ENCODE measurements at places on chromosomes 16 and 17.
A peak's percentile ranks its signal among the peaks of the same experiment; 100 is the strongest.

DNA sequence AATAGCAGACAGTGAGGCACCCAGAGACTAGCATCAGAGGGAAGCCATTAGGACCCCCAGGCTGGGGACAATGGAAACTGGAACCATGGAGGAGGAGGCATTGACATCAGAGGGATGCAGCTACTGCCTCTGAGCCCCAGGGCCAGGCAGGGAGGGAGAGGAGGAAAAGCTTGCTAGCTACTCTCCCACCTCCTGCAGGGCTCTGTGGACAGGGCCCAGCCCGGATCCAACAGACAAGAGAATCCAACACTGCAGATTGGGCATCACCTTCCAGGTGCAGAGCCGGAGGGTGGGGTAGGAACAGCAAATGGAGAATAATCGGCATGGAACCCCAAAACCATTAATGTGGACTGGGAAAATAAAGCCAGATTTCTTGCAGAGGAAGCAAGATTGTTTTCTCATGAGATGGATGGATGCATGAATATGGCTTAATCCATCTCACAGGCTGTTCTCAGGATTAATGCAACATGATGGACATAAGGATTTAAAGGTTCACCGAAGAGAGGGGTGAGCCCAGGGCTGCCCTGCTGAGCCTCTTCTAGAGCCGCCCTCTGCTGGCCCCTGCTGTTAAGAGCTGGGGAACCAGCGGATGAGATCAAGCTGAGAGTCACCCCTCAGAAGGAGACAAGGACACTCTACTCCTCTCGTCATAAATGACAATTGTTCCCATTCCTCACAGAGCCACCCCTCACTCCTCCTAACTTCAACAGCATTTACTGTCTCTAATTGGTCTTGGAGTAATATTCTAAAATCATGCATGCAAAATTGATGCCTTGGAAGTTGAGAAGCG is 48.8 kb downstream of the DNAH3 start:
- no peak for DNase-seq

DNA sequence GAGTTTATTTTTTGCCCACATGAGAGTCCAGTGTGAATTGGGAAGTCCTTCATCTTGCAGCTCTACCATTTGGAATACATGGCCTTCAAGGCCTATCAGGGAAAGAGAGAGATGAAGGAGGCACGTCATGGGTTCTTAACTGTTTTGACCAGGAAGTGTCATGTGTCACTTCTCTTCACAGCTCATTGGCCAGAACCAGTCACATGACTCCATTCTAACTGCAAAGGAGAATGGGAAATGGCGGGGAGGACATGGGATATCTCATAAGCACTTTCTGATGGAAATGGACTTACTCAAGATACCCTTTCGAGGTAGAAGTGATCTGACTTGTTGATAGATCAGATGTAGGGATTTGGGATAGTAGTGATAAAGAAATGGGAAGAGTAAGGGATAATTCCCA is 57.9 kb upstream of the CES5A start:
- no peak for DNase-seq

DNA sequence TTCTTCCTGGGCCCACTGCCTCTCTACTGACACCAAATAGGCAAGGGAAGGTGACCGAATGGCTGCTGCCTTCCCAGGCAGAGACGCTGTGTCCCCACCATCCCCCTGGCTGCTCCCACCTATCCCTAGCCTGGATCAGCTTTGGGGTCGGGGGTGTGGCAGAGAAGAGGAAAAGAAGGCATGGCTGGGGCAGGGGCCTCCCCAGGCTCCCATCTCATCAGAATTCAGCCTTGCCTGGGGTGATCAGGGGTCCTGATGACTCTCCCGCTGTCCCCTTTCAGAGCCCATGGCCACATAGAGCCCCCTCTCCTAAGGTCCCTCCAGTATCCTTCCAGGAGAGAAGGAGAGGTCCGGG is 665 bp downstream of the PLXDC1 start:
- no peak for DNase-seq

- DNase-seq, result peak; percentile 53
Measured at GRCh38 chr17:40646791-40647623, 611 bp downstream of the SMARCE1 start.

DNA sequence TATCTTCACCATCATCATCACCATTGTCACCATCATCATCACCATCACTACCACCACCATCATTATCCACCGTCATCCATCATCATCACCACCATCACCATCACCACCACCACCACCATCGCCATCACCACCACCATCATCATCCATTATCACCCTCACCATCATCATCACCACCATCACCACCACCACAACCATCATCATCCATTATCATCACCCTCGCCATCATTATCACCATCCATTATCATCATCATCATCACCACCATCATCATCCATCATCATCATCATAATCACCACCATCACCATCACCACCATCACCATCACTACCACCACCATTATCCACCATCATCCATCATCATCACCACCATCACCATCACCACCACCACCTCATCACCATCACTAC is 95.6 kb downstream of the C16orf95 start:
- no peak for DNase-seq

DNA sequence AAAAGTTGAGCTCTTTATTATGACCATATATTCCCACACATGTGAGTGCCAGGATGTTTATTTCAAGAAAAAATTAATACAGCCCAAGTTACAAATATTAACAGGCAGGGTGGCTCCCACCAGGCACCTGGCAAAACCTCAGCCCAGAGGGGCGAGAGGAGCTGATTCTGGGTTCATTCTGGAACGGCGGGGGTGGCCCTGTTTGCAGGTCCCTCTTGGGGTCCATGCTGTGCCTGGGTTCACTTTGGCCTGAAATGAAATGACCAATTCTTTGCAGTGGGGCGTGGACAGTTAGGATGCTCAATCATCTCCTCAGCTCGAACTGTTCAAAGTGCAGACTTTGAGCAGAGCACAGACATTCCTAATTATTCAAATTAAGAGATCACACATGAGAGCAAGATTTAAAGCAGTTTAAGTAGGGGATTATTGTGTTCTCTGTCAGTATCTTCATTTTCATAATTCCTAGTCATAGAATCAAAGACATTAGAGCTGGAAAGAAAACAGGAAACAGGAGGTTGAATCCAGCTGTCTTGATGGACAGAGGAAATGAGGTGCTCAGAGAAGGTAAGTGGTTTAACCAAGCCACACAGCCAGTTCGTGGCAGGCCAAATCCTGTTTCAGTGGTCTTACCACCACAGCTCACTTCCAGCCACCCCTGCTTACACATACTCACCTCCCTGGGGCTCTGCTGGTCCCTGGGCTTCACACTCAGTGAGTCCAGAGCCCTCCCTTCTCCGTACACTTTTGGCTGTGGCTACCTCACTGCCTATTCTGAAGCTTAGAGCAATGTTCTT is 363.9 kb upstream of the TNRC6C start:
- no peak for DNase-seq

GRCh38 chr17:46782250-46782953 is 36.1 kb downstream of the WNT3 start:
- no peak for DNase-seq

DNA sequence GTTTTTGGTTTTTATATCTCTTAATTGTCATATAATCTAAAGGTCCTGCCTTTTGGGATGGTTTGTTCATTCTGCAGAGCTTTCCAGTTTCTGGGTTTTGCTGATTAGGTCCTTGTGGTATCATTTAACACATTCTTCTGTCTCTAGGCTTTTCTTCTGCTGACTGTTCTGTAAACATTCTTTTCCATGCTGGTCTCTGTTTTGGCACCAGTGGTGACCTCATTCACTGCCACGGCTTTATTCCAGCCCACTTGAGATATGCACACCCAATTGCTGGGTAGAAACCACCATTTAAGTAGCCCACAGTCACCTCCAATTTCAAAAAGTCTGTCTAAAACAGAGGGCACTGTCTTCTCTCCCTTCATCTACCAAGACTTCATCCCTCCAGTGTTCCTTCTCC is 31.1 kb upstream of the COX10 start:
- DNase-seq, result no peak

GRCh38 chr17:34616148-34616547 is 36.8 kb downstream of the TMEM132E start:
- no peak for DNase-seq

GRCh38 chr16:31182391-31182790 is 2.5 kb downstream of the FUS start:
- no peak for DNase-seq

- no peak for DNase-seq
Measured at GRCh38 chr16:77684181-77684526, 38.2 kb upstream of the NUDT7 start.

DNA sequence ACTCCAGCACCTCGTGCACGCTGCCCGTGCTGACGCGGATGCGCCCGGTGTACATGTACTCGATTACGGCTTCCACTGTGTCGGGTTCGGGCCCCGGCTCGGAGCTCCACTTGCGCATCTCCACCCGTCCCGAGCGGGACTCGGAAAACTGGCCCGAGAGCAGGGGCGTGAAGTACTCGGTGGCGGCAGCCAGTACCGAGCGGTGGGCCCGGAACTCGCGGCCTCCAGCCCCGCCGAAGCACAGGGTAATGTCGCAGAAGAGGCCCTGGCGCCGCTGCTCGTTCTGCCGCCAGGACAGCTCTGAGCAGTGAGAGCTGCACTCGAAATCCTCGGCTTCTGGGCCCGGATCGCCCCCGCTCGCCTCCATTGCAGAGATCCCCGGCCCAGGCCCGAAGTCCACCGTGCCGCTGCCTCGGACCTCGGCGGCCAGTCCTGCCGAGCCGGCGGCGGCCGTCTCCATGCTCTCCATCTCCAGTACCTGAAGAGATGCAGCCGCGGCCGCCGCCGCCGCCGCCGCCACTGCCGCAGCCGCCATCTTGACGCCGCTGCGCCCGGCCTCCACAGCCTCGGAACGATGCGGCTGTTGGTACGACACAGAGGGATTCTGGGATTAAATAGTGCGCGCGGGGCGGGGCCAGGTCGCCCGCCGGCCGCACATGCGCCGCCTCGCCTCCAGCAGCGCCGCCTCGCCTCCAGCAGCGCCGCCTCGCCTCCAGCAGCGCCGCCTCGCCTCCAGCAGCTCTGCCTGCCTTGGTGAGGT is at the start of gene KLHL11:
KLHL11 (minus strand) TSS at position 588 of the 760 bp plus-strand sequence; CDS start at position 535, 53 bp downstream.
- DNase-seq, result peak; percentile 87

GRCh38 chr17:31535581-31535981 is 144.1 kb downstream of the RAB11FIP4 start:
- no peak for DNase-seq

- peak; percentile 45 for DNase-seq
Measured at GRCh38 chr17:67435122-67435521, 58.0 kb downstream of the PITPNC1 start.

DNA sequence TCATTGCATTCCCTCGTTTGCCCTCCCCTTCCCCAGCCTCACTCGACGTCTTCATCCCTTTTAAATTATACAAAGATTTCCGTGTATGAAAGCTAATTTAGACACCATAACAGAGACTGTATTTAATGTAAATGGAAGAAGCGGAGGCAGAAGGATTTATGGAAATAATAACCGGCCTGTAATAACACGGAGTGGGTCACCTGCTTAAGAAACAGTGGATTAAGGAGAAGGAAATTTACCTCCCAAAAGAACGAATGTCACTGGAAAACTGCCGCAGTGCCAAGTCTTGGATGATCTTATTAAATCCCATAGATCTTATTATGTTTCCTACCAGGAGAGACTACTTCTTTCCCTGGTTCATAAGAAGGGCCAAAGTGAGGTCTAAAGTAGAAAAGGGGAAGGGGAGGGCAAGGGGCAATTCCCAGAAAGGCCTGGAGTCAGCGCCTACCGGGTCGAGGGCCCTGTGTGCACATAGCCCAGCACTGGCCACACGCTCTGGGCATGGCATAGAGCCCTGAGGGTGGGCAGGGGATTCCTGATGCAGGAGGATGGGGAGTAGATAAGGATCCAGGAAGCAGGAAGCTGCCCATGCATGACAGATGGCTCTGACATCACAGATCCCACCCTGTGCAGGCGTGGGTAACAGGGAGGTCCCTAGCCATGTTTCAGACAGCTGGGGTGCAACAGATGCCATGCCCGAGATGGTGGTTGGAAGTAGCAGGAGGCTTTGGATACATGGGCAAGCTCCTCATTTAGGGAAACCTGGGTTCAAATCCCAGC is 56.2 kb upstream of the RPL38 start:
- no peak for DNase-seq

- no peak for DNase-seq
Measured at GRCh38 chr16:23343643-23344612, 41.8 kb downstream of the SCNN1B start.

GRCh38 chr16:87415441-87415840 is 23.3 kb downstream of the MAP1LC3B start:
- DNase-seq, result no peak

DNA sequence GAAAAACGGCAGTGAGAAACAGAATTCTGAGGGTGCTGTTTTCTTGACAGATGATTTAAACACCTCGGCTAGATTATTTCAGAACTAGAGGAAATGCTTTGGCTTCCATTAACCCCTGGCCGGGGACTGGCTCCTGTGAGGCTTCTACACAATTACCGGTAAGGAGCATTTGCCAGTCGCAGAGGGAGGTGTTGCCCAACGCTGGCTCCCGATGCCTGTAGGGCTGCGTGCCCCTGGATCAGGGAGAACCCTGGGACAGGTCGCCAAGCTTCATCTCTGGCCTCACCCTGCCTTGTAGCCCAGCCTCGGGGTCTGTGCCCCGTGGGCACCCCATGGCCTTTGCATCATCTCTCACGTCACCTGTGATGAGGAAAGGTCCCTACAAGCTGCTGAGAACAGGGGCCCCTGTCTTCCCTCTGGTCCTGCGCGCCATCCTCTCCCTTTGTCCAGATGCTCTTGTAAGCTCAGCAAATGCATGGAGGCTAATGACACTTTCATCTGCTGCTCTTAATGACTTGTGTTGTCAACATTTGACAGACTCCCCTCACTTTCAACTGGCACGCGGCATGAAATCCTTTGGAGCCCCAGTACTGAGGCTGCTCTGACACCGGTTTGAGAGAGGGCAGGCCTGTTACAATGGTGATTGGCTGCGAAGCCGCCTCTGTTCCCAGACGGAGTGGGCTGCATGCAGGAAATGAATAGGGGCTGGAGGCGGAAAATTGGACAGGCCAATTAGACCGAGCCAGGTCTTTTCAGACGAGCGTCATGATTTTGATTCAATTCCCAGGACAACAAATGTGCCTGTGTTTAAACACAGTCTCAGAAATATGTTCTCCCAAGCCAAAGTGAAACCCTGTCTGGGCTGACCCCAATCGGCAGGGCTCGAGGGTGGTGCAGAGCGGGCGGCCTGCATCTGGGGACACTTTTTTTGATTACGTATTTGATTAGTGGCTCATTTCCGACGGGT is 85.5 kb upstream of the DOC2B start:
- no peak for DNase-seq

DNA sequence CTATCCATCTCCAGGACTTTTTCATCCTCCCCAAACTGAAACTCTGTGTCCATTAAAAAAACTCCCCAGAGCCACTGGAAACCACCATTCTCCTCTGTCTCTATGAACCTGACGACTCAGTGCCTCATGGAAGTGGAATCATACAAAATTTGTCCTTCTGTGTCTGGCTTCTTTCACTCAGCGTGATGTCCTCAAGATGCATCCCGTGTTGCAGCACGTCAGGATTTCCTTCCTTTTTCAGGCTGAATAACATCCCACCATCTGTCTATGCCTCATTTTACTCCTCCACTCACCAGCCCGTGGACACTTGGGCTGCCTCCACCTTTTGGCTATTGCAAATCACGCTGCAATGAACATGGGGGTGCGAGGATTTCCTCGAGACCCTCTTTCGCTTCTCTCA is 12.6 kb upstream of the ALDH3A1 start:
- DNase-seq, result no peak
